ENCODE measurements at places on chromosomes 6 and 20.

- peak; percentile 16 for DNase-seq
Measured at GRCh38 chr6:74091136-74091793, 395.3 kb downstream of the CD109 start.

DNA sequence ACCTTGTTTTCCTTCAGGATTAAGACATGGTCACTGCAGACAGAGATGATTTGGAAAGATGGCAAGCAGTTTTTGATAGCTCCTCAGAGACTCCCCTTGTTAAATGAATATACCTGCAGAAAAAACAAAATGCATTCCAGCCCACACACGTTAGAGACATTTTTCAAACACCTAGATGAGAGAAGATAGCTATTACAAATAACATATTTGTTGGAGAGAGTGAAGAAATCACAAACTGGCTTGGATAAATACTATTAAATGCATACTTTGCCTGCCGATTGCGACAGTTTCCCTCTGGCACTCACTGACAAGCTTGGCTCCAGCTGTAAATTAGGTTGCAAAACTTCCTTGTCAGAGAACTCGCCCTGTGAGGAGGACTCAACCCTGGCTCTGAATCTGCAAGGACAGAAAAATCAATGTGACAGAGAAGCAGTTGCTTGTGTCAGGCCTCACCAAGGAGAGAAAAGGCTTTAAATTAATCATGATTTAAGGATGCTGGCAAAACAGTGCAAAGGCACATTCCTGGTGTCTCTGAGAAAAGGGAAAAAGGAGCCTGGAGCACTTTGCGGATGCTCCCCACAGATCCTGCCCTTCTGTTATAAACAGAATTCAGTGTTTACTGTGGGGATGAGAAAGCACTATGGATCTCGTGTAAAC, 423.7 kb upstream of the MARCKS start:
- no peak for DNase-seq

GRCh38 chr6:169099411-169100202, 154.0 kb downstream of the THBS2 start:
- DNase-seq: no peak

GRCh38 chr6:166575205-166575604, 11.3 kb downstream of the RAMACL start:
- no peak for DNase-seq

DNA sequence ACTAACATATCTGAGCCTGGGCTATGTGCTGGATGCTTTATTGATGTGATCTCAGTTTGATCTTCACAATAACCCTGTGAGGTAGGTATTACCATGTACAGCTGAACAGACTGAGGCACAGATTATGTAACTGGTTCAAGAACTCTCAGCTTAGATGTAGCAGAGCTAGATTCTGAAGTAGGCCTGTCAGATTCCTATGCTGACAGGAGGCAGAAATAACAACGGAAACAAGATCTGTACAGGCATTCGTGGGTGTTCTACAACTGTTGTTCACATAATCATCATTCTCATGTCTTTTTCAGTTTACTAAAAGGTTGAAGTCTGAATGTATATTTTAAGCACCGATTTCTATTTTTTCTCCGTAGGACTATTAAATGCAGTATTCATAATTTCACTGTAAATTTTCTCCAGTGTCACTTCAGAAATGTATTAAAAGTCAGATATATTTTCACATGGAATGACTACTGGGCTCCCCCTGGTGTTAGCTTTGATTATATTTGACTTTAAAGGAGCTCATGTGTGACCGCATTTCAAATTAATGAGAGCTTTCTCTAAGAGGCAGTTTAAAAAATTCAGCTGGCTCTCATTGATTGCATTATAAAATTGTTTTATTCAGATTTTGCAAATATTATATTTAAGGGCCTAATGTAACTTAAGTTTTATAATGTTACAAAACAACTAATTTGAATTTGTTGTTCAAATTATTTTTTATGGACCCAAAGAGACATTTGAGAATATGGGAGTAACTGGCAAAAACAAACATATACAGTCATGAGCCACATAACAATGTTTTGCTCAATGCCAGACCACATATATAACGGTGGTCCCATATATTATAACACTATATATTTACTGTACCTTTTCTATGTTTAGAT, 36.4 kb upstream of the SLC17A4 start:
- peak; percentile 61 for DNase-seq

- peak; percentile 96 for DNase-seq
Measured at GRCh38 chr6:7974938-7975763, 64.6 kb upstream of the TXNDC5 start.

DNA sequence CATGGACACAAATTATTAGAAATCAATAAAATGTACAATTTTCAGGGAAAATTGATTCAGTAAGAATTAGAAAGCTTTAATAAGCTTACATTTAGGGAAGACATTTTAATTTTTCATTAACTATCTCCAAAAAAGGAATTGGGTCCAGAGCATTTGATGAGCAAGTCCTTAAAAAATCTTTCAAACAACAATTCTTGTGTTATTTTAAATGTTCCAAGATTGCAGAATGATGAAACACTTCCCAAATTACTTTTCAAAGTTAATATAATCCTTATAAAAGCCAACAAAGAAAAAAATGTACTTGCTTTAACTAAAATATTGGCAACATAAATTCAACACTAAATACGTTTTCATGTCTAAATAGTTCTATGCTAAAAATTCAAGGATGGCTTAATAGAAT, 102.0 kb downstream of the ADAT2 start:
- DNase-seq: no peak

DNA sequence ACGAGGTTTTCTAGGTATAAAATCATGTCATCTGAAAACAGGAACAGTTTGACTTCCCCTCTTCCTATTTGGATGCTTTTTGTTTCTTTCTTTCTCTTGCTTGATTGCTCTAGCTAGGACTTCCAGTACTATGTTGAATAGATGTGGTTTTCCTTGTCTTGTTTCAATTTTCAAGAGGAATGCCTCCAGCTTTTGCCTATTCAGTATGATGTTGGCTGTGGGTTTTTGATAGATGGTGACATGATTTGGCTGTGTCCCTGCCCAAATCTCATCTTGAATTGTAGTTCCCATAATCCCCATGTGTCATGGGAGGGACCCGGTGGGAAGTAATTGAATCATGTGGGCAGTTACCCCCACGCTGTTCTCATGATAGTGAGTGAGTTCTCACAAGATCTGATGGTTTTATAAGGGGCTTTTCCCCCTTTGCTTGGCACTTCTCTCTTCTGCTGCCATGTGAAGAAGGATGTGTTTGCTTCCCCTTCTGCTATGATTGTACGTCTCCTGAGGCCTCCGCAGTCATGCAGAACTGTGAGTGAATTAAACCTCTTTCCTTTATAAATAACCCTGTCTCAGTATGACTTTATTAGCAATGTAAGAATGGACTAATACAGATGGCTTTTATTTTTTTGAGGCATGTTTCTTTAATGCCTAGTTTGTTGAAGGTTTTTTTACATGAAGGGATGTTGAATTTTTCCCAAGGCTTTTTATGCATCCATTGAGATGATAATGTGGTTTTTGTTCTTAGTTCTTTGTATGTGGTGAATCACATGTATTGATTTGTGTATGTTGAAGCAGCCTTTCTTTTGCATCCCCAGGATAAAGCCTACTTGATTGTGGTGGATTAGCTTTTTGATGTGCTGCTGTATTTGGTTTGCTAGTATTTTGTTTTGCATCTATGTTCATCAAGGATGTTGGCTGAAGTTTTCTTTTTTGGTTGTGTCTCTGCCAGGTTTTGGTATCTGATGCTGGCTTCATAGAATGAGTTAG, 239.1 kb downstream of the THBS2 start:
- no peak for DNase-seq

DNA sequence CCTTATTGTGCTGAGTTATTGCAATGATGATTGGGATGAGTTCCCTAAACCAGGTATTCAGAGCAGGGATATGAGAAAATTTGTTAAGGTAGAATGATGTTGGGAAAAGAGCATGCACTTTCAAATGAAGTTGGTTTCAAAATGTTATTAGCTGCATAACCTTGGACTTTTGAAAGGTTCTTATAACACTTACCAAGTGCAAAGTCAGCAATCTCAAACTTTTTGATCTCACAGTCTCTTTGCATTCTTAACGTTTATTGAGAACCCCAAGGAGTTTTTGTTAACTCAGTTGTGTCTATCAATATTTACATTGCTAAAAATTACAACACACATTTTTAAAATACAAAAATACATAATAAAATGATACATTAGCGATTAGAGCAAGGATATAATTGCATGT, 802.4 kb downstream of the PHF3 start:
- no peak for DNase-seq

- no peak for DNase-seq
Measured at GRCh38 chr6:44315516-44315915, 2.4 kb upstream of the AARS2 start.

GRCh38 chr20:50575865-50576720, 65.9 kb downstream of the PTPN1 start:
- DNase-seq: peak; percentile 49

DNA sequence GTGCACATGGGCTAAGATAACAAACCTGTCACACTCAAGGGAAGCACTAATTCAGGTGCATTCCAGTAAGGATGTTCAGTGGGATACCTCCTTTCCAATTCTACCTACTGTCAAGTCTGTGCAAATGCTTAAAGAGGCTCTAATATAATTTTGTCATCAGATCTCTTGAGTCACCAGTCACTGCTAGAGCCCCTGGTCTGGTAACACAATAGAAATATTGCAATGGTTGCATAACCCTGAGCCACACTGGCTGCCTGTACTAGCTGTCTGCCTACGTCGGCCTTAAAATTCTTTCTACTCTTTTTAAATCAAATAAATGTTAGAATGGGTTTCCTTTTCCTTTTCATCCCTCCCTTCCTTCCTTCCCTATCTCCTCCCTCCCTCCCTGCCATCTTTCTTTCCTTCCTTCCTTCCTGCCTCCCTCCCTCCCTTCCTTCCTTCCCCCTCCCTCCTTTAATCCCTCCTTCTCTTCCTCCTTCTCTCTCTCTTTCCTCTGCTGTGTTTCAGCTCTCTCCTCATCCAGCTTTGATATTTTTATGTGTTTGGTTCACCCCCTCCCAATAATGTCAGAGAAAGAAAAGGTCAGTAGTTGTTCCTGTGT, 28.1 kb upstream of the OLIG3 start:
- DNase-seq: no peak

GRCh38 chr20:38434301-38434741, 807 bp downstream of the SNHG17 start:
- DNase-seq: no peak

DNA sequence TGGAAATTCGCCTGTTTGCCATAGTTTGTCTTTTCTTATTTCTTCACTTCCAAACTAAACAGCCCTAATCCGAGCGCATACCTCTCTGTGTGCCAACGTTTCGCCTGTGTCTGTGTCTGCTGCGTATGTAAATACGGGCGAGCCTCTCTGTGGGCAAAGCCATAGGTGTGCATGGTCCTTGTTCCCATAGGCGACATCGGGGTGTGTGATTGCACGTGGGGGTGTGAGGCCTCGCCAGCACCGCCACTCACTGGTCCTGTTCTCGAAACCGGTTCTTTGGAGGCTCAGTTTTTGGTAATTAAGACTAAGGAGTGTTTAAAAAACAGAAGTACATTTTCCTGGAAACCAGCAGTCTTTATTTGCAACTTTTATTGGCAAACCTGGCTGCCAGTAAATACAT, 6.0 kb upstream of the FOXC1 start:
- DNase-seq: no peak

DNA sequence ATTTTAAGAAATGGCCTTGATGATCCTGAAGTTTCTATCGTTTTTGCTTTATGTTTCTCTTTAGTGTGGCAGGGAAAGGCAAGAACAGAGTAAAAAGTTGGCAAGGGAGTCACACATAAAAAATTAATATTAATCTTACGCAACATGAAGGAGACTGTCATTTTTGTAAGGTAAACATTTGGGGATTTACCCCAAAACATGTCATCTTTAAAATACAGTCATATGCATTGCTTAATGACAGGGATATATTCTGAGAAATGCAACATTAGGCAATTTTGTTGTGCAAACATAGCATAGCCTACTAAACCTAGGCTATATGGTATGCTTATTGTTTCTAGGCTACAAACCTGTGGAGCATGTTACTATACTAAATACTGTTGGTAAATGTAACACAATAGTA, 5.4 kb downstream of the RBL1 start:
- no peak for DNase-seq

DNA sequence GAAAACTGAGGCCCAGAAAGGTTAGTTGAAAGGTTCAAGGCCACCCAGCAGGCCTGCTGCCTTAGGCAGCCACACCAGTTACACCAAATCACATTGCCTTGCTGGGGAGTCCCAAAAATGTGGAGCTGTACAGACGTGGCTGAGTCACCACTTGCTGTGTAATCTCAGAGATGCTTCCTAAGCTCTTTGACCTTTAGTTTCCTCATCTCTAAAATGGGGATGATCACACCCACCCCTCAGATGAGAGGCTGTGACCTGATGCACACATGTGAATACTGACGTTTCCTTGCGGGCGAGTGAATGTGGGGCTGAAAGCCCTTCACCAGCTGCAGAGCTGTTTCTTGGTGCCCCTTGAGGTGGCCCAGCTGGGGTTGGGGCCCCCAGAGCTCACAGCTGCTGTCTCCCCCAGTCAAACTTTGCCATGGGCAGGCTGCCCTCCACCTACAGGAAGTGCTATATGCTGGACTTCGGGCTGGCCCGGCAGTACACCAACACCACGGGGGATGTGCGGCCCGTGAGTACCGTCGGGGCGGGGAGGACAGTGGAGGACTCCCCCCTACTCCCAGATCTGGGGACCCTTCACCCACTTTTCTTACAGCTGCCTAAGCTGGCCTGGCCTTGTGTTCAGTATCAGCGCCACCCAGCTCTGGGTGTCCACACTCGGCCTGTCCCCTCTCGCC, 11.0 kb downstream of the TTBK1 start:
- DNase-seq: no peak

- DNase-seq: no peak
Measured at GRCh38 chr6:158762787-158763433, 56.3 kb downstream of the EZR start.

DNA sequence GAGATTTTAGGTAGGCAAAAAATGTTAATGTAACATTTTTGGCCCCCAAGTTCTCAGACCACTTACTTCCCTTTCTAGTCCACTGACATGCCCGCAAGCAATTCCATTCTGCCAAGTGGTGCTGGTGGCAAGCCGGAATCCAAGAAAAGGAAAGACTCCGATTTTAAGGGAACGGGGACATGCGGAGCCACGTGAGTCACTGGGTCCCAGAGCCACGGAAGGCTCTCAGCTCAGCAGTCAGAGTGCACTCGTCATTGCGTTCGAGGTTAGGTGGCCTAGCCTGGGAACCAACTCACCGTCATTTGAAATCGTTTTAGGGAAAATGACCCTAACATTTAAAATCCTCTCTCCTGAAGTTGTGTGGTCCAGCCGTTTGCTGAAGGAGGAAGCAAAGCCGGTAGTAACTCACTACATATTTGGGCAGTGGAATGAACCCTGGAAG, 711 bp upstream of the SIRT5 start:
- DNase-seq: peak; percentile 31

Data from COLO829 (cell line).